Right lobe of liver (tissue), 6 donors: ENCODE measurements at places on chromosomes 7 and 10. TPM values are rescaled to one million over a fixed set of nuclear protein-coding genes. Genes with fewer than 3 reads are reported as not detected.

The AKR1D1 gene
- total RNA-seq = 247 TPM

The HOXA9 gene
- not detected for total RNA-seq

DNA sequence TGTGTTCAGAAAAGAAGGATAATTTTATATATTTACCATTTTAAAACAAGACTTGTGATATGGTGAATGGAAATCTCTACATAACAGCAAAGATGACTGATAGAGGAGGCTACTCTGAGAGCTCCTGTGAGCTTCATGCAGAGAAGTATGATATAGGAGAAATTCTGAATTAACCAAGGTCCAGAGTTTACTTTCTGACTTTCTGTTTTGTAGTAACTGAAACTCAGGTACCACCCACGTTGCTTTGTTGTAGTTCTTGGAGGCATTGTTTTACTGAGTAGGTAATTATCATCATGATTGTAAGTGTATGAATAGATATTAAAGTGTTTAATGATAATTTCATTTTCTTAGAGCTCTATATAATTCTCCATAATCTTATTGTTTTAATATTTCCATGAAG, 18.0 kb upstream of the SFR1 start:
- DNase-seq = no peak

- DNase-seq = no peak
These were observed 24.5 kb upstream of the FAM133B start for GRCh38 chr7:92614660-92615174.

DNA sequence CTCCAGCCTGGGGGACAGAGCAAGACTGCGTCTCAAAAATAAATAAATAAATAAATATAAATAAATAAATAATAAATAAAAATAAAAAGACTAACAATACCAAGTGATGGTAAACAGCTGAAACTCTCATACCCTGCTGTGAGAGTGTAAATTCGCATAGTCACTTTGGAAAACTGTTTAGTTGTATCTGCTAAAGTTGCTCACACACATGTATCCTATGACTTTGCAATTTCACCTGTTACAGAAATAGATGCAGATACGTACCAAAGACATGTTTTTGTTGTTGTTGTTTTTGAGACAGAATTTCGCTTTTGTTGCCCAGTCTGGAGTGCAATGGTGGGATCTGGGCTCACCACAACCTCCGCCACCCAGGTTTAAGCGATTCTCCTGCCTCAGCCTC, 135.7 kb downstream of the IDE start:
- DNase-seq = no peak

GRCh38 chr7:2537981-2538851, 17.1 kb downstream of the BRAT1 start:
- no peak for DNase-seq
